CD4-positive, alpha-beta T cell treated with Interleukin-6 at 100 ng/mL for 8 hours (primary cell): ENCODE measurements at places on chromosomes 16 and 17.

GRCh38 chr16:9909072-9909825 is 273.0 kb downstream of the GRIN2A start:
- no peak for DNase-seq

DNA sequence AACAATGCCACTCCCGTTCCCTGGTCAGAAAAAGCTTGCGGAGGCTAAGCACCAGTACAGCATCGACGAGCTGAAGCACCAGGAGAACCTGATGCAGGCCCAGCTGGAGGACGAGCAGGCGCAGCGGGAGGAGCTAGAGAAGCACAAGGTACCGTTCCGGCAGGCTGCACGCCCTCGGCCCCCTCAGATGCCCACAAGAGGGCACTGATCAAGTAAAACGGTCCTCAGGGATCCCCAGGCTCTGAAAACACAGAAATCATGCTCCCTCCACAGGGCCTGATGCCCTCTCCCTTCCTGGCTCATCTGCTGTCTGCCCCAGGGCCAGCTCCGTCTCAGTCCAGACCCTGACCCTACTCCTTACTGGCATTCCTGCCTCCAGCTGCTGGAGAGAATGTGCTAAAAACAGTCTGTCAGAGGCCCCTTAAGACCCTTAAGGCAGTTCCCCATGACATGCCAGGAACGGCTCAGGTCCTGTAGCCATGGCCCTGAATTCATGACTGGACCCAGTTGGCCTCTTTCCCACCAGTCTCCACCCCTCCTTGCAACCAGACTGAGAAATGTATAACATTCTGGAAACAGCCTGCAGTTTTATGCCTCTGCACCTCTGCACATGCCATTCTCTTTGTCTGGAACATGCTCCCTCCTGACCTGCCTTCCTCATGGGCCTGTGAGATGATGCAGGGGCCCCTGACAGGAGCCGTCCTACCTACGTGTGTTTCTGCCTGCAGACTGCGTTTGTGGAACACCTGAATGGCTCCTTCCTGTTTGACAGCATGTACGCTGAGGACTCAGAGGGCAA is 21.8 kb downstream of the DRC3 start:
- DNase-seq = no peak

GRCh38 chr17:28169621-28170349 is 127.3 kb downstream of the NLK start:
- DNase-seq = no peak

DNA sequence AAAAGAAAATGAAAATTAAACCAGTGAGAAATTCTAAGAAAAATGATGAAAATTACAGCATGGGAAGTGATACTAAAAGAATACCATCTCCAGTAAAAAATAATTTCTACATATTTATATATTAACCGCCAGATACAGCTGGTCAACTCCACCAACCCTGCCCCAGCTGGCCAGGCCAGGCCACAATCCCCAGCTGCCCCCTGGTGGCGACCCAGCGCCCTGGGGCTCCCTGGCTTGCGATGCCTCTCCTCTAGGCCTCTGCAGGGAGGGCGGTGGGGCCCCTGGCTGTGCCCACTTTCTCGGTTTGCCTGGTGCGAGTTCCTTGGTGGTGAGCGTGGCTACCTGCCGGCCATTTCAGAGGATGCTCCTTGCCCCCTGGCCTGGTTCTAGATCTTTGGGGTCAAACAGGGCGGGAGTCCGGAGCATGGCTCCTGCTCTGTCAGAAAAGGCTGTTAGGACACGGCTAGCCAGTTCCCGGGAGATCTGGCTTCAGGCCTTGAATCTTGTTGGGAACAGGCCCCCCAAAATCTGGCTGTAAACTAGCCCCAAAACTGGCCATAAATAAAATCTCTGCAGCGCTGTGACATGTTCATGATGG is 14.5 kb downstream of the GLIS2 start:
- peak; percentile 62 for DNase-seq

GRCh38 chr17:72187556-72187955 is 66.7 kb downstream of the SOX9 start:
- no peak for DNase-seq

DNA sequence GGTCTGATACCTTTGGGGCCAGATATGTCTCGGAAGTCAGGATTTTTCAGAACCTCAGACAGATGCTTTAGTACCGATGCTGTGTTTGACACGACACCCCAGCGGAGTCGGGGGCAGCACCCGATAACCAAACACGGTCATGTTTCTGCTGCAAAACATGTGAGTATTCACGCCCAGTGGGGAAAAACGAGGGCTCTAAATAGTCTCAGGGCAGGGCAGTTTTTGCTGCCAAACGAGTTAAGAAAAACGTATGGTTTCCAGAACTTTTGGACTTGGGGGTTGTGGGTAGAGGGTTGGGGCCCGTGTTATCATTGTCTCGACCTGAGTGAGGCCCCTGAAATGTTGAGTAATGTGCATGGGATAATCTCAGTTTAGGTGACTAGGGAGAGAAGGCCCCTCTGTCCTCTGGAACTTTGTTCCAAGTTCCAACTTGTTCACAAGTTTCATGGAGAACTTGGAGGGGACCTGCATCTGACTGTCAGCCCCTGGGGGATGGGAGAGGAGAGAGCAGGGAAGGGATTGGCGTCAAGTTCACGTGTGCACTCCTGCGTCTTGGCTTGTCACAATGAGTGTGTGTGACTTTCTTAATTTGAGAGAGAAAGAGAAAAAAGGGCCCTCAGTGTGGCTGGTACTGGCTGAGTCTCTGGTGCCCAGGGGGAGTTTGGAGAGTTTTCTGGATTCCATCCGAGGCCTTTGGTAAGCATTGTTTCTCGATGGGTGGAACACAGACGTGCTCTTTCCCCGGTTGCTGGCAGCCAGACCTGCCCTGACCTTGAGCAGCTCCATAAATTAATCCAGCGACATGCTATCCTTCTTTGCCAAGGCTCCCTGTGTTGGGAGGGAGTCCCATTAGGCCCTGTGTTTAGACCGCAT is 83.9 kb upstream of the CIBAR2 start:
- no peak for DNase-seq

DNA sequence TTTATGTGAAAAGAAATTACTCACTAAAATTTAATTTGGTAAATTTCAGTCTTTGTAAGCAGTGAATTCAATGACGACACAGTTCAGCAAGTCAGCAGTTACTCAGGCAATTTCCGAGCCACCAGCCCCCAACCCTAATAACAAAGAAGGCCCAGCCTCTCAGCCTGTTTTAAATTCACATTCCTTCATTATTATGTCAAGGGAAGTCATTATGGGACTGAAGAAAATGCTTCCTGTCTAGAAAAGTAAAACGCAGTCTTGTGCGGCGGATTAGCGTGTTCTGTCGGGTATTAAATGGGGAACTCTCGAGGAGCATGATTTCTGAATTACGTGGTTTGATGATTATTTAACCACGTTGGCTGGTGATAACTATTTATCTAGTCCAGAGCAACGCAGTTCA is 177.6 kb downstream of the AIPL1 start:
- no peak for DNase-seq

DNA sequence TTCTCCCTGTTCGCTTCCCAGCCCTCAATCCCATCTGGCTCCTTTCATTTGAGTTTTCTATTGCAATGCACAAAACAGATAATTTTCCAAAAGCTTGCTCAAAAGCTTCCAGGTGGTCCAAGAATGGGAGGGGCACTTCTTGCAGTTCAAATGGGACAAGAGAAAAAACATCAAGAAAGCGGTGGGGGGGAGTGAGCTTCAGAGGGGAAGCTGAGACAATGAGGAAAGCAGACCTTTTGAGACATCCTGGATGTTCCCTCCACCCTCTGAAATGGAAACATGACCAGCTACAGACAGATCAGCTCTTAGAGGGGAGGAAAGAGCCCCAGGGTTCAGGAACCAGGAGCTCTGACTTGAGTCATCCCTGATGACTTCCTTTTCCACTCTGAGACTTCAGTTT is 368.2 kb downstream of the SLC39A11 start:
- no peak for DNase-seq
